ENCODE measurements at places on chromosomes 4 and X.

- DNase-seq = peak; percentile 51
These were observed 91.6 kb downstream of the ANXA10 start for GRCh38 chr4:168183717-168184571.

- peak; percentile 60 for DNase-seq
These were observed 419 bp downstream of the ADD1 start for GRCh38 chr4:2843941-2844584.

- DNase-seq = no peak
These were observed 36.0 kb downstream of the TSC22D3 start for GRCh38 chrX:107739541-107739940.

- no peak for DNase-seq
These were observed 67.2 kb upstream of the TFDP3 start for GRCh38 chrX:133285341-133285740.

DNA sequence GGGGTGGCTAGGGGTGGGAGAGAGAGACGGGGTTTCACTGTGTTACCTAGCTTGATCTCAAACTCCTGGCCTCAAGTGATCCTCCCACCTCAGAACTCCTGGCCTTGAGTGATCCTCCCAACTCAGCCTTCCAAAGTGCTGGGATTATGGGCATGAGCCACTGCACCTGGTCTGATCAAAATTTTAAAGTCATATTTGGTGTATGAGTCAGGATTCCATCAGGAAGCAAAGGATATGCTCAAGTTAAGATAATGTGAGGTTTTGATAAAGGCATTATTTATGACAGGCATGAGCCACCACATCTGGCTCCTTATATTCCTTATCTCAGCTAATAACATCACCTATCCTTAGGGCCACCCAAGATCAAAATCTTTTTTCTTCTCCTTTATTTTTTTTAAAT lies 182.0 kb downstream of the SLC4A4 start:
- DNase-seq = no peak

- DNase-seq = no peak
These were observed 222.4 kb upstream of the ANKRD50 start for GRCh38 chr4:124934916-124935315.

GRCh38 chrX:138638996-138639395 lies 72.5 kb downstream of the FGF13 start:
- DNase-seq = no peak

- DNase-seq = no peak
These were observed 312.8 kb upstream of the EPHA5 start for GRCh38 chr4:65983061-65983460.

- DNase-seq = peak; percentile 2
These were observed 42.6 kb upstream of the NKX1-1 start for GRCh38 chr4:1448589-1449420.

DNA sequence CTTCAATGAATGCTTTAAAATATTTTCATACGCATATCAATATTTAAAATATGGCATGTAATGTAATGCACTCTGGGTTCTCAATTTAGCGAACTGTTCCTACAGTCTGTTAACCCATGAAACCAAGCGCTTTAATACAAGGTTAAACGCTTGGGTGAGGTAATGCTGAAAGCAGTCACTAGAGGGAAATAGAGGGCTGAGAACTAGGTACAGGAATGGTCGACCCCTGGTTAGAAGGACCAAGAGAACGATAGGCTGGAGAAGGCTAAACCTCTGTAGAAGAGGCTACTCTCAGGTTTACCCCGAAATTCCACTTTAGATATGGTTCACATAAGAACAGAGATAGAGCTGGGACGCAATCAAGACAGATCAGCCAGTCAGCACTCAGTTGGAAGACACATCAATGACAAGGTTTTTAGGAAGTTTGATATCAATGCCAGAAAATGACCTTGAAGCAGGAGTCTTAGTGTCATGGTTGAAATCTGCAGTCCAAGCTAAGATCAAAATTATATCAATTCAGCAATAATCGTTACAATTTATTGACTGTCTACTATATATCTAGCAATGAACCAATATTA lies 26.9 kb downstream of the ARSJ start:
- peak; percentile 61 for DNase-seq

- no peak for DNase-seq
These were observed 863.3 kb downstream of the CENPC start for GRCh38 chr4:66681962-66682361.

GRCh38 chrX:129771266-129771995 lies 8.3 kb upstream of the SASH3 start:
- no peak for DNase-seq

DNA sequence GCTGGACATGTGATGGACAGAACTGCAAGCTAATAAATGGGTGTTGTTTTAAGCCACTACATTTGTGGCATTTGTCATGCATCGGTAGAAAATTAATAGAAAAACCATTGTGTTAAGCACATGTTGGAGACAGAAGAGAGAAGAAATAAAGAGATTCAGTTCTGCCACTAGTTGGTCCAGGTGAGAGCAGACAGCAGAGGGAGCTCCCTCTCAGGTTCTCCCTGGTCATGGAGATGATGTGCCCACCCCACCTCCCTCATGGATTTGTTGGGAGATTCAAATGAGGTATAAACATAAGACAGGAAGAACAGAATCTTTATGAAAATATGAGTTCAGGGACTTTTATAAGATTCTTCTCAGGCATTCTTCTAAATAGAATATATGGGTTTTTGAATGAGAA lies 36.8 kb upstream of the OCIAD2 start:
- no peak for DNase-seq

- no peak for DNase-seq
These were observed 186.5 kb upstream of the RPL34 start for GRCh38 chr4:108433832-108434231.

DNA sequence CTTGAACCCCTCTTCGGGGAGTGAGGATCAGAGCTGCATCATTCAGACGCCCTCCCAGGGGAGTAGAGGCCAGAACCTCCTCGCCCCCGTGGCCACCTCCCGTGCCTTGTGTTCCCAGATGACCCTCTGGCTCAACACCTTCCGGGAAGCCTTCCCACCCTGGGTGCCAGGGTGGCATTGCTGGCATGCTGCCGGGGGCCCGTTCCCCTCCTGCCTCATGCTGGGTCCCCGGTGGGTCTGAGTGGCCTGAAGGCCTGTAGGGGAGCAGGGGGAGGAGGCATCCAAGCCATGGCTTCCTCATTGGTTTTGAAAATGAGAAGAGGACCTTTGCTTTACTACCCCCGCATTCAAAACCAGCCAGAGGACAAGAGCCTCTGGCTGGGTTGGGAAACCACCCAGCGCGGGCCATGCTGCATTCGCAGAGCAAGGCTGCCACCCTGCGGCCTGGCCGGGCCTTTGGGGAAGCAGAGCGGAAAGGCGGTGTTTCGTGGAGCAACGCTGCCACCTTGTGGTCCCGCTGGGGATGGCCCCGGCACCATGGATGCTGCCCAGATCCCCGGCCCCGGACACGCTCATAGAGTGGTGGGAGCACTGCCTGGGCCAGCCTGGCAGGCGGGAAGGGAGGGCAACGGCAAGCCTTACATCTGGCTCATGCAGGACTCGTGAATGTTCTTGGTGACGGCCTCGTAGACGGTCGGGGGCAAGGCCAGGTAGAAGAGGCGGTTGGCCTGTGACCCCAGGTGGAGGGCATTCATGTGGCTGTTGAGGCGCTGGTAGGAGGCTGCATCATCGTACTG lies 11.9 kb downstream of the G6PD start:
- peak; percentile 92 for DNase-seq

DNA sequence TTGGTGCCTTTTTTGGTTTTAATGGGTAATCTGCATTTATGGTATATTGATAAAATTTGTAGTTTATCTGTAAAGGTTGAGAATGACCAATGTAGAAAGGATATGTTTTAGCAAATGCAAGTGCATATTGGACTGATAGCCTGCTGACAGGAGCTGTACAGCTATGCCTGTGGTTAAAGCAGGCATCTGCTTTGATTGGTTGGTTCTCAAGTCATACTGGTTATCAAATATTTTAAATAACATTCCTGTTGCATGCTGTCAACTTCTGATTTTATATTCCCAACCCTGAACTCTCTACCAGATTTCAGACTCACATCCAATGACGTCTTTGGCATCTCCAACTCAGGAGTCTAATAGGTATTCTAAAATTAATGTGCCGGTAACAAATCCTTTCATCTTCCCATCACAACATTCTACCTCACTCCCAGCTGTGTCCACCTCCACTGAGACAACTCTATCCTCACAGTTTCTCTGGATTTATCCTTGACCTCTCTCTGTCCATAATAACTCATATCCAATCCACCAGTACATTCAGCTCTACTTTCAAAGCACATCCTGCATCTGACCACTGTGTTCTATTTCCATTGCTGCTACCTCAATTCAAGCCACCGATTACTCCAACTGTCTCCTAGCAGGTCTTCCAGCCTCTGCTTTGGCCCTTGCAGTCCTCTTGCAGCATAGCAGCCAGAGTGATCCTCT lies 125.7 kb downstream of the CAMK2D start:
- DNase-seq = no peak

DNA sequence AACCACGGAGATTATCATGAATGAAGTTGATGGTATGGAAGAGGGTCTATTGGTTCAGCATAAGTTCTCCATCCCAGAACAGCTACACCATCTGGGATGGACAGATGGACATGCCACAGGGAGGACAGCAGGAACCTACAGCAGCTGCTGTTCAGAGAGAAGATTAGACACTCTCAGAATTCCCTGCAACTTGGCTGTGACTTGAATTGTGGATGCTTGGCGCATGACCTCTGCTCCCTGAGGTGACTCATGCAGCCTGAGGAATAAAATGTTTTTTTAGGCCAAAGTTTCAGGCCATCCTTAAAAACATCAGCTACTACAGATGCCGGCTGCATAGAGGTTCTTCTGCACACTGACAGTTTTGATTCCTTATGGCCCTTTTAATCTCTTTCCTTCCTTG lies 97.3 kb downstream of the RS1 start:
- no peak for DNase-seq

DNA sequence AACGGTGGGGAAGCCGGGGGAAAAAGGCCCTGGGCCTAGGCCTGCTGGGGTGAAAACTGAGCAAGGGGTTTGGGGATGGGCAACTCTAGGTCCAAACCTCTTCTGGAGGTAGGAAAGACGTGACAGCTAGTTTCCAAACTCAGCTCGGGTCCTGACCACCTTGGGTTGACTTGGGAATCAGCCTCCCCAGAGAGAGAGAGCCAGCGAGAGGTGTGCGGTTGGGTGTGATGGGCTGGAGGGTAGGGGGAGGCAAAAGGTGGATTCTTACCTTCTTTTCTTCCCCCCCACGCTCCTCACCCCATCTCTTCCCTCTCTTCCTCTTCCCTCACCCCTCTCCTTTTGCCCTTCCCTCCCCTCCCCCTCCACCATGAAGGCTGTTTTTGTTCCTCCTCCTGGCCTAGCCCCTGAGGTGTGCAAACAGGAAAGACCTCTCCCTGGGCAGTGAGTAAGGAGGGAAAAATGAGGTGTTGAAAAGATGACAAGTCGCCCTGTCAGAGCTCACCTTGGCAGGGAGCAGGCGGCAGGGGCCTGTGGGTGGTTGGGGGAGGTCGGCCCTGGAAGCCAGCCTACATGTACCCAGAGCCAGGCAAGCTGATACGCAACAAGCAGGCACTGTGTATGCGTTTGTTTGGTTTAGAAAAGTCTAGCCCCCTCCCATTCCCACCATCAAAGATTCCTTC lies 14.8 kb downstream of the PJA1 start:
- DNase-seq = no peak

- DNase-seq = no peak
These were observed 19.0 kb downstream of the MAGEC2 start for GRCh38 chrX:142186103-142186502.

DNA sequence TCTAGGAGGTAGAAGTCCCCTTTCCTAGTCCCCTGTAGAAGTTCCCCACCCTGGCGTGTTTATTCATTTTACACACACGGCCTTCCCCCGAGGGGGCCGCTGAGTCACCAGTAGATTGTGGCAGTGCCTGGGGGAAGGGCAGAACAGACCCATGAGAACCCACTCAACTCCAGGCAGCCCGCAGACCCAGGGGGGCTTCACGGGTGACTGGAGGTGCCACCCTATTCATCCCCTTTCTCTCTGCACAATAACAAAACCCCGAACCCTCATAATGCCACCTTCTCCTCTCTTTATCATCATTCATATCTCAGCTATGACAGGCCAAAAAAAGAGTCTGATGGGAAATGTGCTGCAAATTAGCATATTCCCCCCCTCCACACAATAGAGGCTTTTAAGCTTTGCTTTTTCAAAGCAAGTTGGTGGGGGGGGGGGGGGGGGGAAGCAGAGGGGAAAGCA lies 20.4 kb upstream of the GPM6B start:
- no peak for DNase-seq

DNA sequence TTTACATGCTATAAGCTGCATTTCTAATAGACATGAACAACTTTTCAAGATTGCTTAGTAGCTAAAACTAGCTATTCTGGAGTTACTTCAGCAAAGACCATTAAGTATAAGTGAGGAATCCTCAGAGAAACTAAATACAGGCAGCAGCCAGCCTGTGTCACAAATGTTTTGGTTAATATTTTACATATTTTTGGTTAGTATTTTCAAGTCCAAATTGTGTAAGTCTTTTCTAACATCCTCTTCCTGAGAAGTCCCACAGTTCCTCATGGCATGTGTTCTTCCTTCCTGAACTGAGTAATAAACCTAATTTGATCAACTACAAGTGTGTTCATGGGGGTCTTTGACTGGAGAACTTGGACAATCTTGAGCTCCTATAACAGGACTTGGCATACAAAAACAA lies 42.4 kb upstream of the MCF2 start:
- no peak for DNase-seq

- DNase-seq = peak; percentile 58
These were observed 1.2 kb downstream of the EIF1AX start for GRCh38 chrX:20140420-20140819.

DNA sequence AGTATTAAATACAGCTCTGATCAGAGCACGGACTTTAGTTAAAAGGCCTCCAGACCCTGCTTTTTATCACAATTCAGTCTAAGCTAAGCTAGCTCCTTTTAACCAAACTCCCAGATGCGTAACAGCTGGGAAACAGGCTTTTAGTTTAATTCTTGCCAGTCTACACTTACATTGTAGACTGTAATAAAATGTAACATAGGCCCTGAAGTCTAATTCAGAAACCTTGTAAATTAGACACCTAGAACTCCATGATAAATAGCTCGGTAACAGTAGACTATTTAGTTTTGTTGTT lies 20.1 kb downstream of the FBXO8 start:
- DNase-seq = no peak

DNA sequence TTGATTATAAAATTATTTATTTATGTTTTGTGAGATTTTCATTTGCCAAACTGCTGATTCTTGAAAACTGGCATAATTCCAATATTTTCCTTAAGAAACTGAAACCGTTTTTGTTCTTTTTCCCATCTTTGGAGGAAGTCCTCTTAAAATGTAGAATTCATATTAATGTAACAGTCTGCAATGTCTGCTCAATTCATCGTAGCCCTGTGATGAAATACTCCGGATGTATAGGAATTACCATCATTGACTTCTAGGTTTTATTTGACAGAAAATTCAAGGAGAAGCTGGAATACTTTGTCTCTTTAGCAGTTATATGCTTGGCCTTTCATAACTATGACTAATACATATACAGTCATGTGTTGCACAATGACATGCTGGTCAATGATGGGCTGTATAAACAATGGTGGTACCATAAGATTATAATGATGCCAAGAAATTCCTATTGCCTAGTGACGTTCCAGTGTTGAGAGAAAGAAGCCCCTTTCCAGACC lies 185.0 kb upstream of the GPRIN3 start:
- DNase-seq = no peak

GRCh38 chr4:61373901-61374440 lies 173.8 kb downstream of the ADGRL3 start:
- DNase-seq = no peak

All from NB4 (cell line).